ENCODE measurements at places on chromosomes 3 and 15. TPM values are rescaled to one million over a fixed set of nuclear protein-coding genes. Genes with fewer than 3 reads are reported as not detected.
A peak's percentile ranks its signal among the peaks of the same experiment; 100 is the strongest.

DNA sequence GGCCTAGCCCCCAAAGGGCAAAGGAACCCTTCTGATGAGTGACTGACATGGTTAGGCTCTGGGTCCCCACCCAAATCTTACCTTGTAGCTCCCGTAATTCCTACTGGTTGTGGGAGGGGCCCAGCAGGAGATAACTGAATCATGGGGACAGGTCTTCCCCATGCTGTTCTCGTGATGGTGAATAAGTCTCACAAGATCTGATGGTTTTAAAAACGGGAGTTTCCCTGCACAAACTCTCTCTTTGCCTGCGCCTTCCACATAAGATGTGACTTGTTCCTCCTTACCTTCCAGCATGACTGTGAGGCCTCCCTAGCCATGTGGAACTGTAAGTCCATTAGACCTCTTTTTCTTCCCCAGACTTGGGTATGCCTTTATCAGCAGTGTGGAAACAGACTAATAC is 16.9 kb downstream of the TKT start:
- no peak for DNase-seq

- DNase-seq, result peak; percentile 43
These were observed 218.5 kb downstream of the BBX start for GRCh38 chr3:107740992-107741896.

DNA sequence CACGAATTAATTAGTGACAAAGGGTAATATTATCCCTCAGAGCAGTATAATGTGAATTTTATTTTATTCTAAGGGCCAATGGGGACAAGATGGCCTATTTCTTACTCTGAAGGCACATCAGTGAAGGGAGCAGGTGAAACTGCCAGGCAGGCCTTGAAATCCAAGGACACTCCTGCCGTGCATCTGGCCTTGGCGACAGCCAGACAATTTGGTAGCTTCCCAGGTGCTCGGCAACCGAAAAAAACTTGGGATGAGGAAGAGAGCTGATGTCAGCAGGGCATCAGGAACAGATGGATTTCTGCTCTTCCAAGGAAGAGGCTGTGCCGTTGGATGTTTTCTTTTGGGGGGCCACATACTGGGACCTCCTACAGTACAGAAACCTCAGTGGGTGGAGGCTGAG is 83.2 kb upstream of the ADAMTSL3 start:
- no peak for DNase-seq

- no peak for DNase-seq
These were observed 70.4 kb upstream of the KY start for GRCh38 chr3:134721214-134721613.

GRCh38 chr15:52163321-52164190 is 27.6 kb downstream of the GNB5 start:
- no peak for DNase-seq

CCDC39 gene
- 0.10 TPM for total RNA-seq

DNA sequence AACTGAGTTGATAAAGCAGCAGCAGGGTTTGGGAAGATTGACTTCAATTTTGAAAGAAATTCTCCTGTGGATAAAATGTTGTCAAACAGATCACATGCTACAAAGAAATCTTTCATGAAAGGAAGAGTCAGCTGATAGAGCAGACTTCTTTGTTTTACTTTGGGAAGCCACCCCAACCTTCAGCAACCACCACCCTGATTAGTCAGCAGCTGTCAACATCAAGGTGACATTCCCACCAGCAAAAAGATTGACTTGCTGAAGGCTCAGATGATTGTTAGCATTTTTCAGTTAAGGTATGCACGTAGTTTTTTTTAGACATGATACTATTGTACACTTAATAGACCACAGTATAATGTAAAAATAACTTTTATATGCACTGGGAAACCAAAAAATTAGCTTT is 87.6 kb upstream of the ACKR4 start:
- DNase-seq, result no peak

PLCH1 gene
- total RNA-seq, result 2.8 TPM

- no peak for DNase-seq
These were observed 91.2 kb downstream of the POLR2M start for GRCh38 chr15:57797568-57798267.

CLDN16 gene
- 30.2 TPM for total RNA-seq

- peak; percentile 78 for DNase-seq
These were observed 27.8 kb downstream of the COL8A1 start for GRCh38 chr3:99666201-99666600.

KLHL6 gene
- total RNA-seq, result not detected

DNA sequence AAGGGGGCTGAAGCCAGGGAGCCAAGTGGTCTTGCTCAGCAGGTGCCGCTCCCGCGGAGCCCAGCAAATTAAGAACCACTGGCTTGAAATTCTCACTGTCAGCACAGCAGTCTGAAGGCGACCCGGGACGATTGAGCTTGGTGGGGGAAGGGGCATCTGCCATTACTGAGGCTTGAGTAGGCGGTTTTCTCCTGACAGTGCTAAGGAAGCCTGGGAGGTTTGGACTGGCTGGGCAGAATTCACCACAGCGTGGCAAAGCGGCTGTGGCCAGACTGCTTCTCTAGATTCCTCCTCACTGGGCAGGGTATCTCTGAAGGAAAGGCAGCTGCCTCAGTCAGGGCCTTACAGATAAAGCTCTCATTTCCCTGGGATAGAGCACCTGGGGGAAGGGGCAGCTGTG is 57.0 kb upstream of the GPR149 start:
- no peak for DNase-seq

GRCh38 chr15:48533982-48534381 is 111.5 kb downstream of the FBN1 start:
- no peak for DNase-seq

GRCh38 chr3:183208260-183208659 is 44.8 kb upstream of the B3GNT5 start:
- DNase-seq, result no peak

KCNMB3 gene
- total RNA-seq, result 2.1 TPM

DNA sequence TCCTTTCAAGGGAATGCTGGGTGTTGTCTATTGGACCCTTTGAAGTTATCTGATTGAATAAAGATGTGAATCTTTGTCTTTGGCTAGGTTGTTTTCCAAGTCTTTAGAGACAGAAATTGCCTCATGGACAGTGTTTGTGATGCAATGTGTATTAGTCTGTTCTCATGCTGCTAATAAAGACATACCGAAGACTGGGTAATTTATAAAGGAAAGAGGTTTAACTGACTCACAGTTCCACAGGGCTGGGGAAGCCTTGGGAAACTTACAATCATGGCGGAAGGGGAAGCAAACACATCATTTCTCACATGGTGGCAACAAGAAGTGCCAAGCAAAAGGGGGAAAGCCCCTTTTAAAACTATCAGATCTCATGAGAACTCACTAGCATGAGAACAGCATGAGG is 88.8 kb upstream of the PLXND1 start:
- DNase-seq, result peak; percentile 60

DNA sequence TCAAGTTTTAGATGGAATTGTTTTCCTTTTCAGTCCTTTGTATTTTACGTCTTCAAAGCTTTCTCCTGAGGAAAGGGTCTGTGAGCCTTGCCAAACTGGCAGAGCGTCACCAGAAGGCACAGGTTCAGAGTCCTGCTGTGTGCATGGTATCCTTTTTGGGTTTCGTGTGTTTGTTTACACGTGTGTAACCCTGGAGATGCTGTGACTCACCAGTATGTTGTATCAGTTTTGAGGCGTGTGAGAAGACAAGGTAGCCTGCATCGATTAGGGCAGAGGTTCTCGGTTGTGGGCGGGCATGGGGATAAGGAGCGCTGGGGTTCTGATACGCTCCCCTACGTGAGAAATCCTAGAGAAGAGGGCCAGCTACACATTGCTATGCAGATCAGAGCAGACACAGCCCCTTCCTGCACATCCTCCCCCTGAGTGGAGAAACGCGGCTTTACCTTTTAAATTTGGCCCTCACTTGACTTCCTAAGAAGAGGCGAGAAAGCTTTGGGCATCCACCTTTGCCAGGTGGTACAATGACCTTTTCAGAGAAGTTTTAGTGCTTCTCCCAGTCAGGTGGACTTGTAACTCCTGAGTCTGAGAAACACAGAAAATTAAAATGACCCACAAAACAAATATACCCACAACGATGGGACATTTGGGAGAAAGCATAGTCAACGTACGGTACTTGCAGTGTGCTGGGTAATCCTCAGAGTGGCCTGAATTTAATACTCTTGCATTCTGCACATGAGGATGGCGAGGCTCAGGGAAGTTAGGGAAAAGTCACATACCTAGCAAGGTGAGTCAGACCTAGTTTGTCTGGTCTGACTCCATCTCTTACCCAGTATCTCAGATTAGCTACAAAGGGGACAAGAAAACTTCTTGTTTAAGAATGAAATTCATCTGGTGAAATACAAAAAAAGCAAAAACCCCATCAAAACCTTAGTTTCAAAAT is 38.1 kb downstream of the TRAK1 start:
- peak; percentile 36 for DNase-seq

DNA sequence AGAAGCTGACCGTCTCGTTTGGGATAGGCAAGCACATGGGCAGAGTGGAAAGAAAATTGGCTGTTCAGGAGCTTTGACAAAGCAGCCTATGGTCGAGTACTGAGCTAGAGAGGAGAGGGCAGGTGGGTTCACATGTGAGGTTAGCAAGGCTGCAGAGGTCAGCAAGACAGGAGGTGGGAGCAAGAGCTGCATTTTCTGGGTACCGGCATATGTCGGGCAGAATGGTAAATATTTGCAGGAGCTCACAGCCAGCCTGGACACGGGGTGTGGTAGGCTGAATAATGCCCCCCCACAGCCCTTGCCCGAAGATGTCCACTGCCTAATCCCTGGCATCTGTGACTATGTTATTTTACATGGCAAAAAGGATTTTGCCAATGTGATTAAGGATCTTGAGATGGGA is 8.3 kb downstream of the RARRES1 start:
- no peak for DNase-seq

DNA sequence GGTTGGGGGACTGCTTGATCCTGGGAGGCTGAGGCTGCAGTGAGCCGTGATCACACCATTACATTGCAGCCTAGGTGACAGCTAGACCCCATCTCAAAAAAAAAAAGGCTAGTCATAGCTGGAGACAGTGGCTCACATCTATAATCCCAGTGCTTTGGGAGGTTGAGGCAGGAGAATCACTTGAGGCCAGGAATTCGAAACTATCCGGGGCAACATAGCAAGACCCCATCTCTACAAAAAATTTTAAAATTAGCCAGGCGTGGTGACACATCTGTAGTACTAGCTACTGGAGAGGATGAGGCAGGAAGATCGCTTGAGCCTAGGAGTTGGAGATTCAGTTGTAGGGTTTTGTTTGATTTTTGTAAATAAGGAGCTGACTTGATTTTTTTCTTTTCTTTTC is 45.6 kb downstream of the KNL1 start:
- DNase-seq, result no peak

DNA sequence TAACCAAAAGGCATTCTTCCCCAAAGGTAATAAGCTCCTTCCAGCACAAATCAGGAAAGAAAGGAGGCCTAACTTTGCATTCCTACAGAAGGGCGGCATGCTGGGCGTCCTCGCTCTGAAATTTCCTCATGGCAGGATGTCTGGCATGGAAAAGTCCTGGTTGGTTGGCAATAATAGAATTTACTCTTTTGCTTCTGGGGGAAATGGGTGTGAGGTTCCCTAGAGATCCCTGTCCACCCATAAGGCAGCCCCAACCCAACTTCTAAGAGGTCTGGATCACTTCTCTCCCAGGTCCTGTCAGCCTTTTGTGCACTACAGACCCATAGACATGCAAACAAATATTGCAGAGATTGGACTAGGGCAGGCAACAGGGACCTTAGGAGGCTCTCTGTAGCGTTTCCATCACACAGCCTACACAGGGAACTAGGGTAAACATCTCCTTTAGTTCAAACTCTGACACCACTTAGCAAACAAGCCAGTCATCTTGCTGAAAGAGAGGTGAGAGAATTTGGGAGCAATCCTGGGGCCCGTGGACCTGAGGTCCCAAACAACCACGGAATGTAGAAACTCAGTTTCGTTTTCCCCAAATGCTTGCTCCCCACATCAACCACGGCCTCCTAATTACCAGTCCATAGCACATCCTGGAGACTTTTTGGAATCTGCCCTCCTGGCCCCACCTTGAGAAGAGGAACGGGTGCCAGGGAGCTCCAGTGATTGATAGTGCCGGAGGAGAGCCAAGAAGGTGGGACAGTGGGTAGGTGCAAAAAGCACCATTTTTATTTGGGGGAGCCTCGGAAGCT is 2.1 kb downstream of the ZIC4 start:
- no peak for DNase-seq

STAB1 gene
- 0.50 TPM for total RNA-seq

ARHGAP31 gene
- 24.9 TPM for total RNA-seq

- peak; percentile 83 for DNase-seq
These were observed 3.8 kb downstream of the PLD1 start for GRCh38 chr3:171806200-171807128.

- DNase-seq, result no peak
These were observed 82.5 kb downstream of the USP13 start for GRCh38 chr3:179735321-179735720.

GRCh38 chr3:8761866-8762265 is 7.5 kb downstream of the OXTR start:
- DNase-seq, result no peak

ARGFX gene
- not detected for total RNA-seq

DNA sequence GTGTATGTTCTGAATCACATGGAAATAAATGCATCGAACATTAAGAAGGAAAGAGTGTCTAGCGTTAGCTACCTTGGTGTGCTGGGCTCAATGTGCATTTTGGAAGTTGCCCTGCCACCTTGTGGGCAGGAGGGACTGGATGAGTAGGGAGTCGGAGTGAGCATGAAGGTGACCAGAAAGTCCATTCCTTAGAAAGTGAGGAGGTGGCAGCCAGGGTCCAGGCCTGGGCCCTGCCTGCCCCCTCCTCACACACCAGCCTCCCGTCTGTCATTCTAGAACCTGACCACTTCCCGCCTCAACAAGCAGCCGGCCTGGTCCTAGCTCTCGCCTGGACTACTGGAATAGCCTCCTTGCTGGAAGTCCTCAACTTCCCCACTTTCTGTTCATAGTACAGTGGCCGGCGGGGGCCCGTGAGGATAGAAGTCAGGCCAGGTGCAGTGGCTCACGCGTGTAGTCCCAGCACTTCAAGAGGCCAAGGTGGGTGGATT is 10.2 kb upstream of the GATA2 start:
- DNase-seq, result no peak

GRCh38 chr3:178676942-178677790 is 140.9 kb downstream of the KCNMB2 start:
- no peak for DNase-seq

DNA sequence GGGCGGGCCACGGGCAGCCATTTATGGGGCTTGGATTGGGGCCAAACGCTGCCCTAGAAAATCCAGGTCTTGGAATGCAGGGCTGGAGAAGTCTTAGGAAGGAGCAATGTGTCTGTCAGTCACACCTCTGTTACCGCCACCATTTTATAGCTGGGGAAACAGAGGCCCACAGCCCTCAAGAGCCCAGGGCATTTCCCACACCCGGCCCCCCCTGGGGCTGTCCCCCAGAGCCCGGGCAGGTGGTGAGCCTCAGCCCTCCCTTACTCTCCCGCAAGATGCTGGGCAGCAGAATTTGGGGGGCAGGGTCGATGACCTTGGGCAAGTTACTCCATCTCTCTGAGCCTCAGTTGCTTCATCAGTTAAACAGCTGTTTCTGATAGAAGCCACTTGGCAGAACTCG is 508.2 kb downstream of the SHQ1 start:
- no peak for DNase-seq

All from renal cortical epithelial cell (primary cell).